ENCODE measurements at places on chromosomes 4 and X. TPM values are rescaled to one million over a fixed set of nuclear protein-coding genes. Genes with fewer than 3 reads are reported as not detected.

ZFP42 gene
- not detected for polyA plus RNA-seq

CTAG2 gene
- not detected for polyA plus RNA-seq

TBC1D9 gene
- polyA plus RNA-seq: 1.7 TPM

IBSP gene
- polyA plus RNA-seq: not detected

ZXDA gene
- polyA plus RNA-seq: 0.64 TPM

RAB41 gene
- polyA plus RNA-seq: not detected

PROM1 gene
- 0.20 TPM for polyA plus RNA-seq

BTC gene
- 0.05 TPM for polyA plus RNA-seq

CT45A2 gene
- not detected for polyA plus RNA-seq

ACE2 gene
- polyA plus RNA-seq: 13.5 TPM

HTATSF1 gene
- 66.9 TPM for polyA plus RNA-seq

EVC2 gene
- 0.44 TPM for polyA plus RNA-seq

SUPT20HL2 gene
- not detected for polyA plus RNA-seq

MID1 gene
- 0.39 TPM for polyA plus RNA-seq

DRP2 gene
- polyA plus RNA-seq: 0.08 TPM

ARHGAP6 gene
- 11.0 TPM for polyA plus RNA-seq

MXRA5 gene
- polyA plus RNA-seq: 0.07 TPM

ZNF732 gene
- polyA plus RNA-seq: 0.01 TPM

GLRA3 gene
- not detected for polyA plus RNA-seq

HSD17B13 gene
- 0.03 TPM for polyA plus RNA-seq

OGT gene
- 63.0 TPM for polyA plus RNA-seq

CDKL5 gene
- polyA plus RNA-seq: 0.42 TPM

TLR7 gene
- polyA plus RNA-seq: 0.04 TPM

ARHGEF6 gene
- polyA plus RNA-seq: 11.4 TPM

TMPRSS11E gene
- 0.04 TPM for polyA plus RNA-seq

ZNF182 gene
- polyA plus RNA-seq: 1.6 TPM

LRAT gene
- 0.01 TPM for polyA plus RNA-seq

AKAP14 gene
- 0.19 TPM for polyA plus RNA-seq

CLDN22 gene
- not detected for polyA plus RNA-seq

SCML2 gene
- 2.3 TPM for polyA plus RNA-seq

SPACA5 gene
- not detected for polyA plus RNA-seq

TEX11 gene
- polyA plus RNA-seq: not detected

NDST4 gene
- polyA plus RNA-seq: not detected

NXF2B gene
- polyA plus RNA-seq: not detected

TENM3 gene
- polyA plus RNA-seq: 0.48 TPM

RHOXF1 gene
- not detected for polyA plus RNA-seq

RHOH gene
- polyA plus RNA-seq: 0.04 TPM

MGAT4D gene
- not detected for polyA plus RNA-seq

Data from psoas muscle (tissue), 8 donors.